ENCODE measurements at places on chromosomes 2 and 18.
A peak's percentile ranks its signal among the peaks of the same experiment; 100 is the strongest.

DNA sequence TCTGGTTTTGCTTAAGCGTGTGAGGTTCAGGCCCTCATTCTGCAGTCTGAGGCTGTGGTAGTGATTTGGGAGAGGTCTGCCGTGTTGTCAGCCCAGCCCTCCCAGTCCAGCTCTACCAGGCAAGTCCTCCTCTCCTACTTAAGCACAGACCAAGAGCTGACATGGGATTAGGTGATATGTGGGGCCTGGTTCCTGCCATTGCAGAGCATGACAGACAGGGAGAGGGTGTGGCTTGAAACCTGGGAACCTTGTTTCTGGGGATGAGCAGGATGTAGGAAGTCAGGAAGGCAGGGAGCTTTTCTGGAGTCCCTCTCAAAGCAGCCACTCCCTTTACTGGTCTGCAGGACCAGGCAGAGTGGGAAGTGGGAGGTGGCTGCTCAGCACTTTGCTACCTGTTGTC is 38.6 kb downstream of the PTPRM start:
- no peak for DNase-seq

DNA sequence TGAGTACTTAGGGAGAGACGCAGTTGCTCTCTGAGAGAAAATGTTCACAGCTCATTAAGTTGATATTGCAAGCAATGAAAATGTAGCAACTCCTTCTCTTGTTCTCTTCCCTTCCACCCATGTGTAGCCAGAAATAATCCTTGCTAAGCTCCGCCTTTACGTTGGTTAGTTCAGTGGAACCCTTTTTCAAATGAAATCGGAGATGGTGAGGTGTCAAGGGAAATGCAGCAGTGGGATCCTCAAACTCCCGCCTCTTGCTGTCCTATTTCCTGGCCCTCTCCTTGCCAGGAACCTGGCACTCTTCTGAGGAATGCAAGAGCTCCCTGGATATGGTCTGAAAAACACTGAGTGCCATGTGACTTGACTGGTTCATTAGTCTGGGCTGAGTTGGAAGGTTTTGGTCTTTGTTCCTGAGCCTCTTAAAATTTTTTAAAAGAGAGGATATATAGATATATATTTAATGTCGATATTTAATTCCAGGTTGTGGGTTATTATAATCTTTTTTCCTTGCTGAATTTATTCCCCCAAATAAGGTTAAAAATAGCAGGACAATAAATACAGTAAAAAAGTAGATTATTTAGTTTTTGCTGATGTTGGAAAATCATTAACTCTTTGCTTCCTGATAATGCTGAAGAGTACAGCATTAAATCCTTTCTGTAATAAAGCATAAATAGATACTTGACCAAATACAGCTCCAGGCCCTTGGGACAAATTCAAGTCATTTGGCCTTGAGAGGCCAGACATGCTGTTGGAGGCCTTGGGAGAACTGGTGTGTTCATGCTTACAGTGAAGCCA is 116.2 kb downstream of the EML6 start:
- DNase-seq: no peak

GRCh38 chr2:128504246-128505149 is 185.8 kb upstream of the HS6ST1 start:
- DNase-seq: no peak

DNA sequence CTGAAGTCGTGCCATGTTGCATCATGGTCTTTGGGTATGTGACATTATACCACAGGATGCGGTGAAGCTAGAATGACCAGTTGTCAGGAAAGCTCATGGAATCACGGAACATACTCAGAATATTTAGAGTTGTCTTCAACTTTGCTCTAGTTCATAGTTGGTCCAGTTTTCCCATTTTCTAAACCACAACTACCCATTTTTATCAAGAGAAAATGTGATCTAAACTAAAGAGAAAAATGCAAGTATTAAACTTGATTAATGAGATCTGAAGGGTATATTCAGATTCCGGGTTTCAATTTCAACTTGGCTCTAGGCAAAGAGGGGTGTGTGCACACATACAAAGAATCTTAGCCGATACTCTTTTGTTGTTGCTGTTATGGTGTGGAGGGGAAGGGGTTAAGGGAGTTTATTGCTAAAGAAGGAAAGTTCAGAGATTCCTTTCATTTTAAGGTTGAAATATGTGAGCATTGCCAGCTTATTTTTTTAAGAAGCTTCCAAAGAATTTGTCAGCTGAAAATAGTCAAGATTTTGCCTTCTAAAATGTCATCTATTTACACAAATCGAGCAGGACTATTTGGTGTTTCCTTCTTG is 516.6 kb upstream of the ZEB2 start:
- no peak for DNase-seq

DNA sequence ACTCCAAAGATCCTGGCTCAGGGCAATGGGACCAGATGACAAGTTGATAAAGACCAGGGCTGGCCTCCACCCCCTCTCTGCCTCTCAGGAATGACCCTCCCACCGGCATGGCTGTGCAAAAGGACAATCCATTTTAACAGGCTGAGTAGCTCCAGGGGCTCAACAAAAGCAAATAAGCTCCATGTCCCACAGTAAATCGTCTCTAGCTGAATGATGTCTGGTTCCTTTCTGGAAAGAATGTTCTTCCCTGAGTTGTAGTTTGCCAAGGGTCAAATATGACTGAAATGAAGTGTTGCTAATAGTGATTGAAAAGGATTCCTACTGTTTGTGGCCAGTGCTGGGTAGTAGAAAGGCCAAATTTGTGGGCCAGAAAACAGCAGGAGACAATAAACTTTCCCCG is 434.4 kb upstream of the ETAA1 start:
- no peak for DNase-seq

GRCh38 chr18:45793264-45793965 is 32.1 kb upstream of the SIGLEC15 start:
- no peak for DNase-seq

- DNase-seq: no peak
Observed at GRCh38 chr2:43233218-43234212, 7.1 kb upstream of the ZFP36L2 start.

DNA sequence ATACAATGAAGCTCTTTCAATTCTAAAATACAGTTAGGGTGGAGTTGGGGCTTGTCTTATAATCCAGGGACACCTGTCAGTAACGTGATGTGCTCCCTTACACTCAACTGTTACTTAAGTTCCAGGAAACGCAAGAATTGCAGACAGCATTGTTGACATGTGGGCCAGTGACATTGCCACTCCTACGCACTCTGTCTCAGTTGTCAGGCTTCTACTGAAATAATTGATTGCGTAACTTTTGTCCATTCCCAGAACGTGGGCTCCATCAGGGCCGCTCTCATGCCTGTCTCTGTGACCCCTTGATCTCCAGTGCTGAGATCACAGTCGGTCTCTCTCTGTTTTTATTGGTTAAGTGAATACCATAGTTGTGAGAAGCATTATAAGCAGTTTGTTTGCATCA is 487.8 kb downstream of the GALR1 start:
- DNase-seq: no peak

DNA sequence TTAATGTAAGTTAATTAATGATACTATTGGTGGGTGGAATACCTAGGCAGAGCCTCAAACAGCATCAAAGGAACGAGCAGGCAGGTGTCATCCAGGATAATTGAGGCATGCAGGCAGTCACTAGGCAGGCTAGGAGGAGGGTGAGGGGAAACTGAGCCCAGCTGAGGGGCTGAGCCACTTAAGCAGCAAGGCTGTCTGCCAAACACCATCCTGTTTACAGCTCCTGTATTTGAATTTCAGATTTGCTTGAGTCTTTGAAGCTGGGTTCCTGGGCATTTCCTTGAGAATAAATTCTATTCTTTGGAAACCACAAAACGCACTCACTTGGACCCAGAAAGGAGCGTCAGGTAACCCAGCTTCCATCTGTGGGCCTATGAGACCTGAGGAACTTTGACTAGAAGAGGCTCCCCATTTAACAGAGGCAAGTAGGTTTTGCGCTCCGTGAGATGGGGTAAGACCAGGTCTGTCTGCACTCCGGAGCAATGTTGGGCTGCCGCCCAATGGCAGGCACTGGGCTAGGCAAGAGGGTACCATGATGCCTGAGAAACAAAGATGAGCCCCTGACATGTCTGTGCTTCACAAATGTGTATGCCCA is 2.0 kb downstream of the EDAR start:
- DNase-seq: no peak

- no peak for DNase-seq
Observed at GRCh38 chr2:37869771-37870170, 55.3 kb upstream of the RMDN2 start.

DNA sequence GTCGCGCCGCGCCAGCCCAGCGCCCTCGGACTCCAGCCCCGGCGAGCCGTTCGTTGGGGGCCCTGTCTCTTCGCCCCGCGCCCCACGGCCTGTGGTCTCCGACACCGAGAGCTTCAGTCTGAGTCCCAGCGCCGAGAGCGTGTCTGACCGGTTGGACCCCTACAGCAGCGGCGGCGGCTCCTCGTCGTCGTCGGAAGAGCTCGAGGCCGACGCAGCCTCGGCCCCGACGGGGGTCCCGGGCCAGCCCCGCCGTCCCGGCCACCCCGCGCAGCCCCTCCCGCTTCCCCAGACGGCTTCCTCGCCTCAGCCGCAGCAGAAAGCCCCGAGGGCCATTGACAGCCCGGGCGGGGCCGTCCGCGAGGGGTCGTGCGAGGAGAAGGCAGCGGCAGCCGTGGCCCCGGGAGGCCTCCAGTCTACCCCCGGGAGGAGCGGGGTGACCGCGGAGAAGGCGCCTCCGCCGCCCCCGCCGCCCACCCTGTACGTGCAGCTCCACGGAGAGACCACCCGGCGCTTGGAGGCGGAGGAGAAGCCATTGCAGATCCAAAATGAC is 1.4 kb downstream of the PHLPP1 start:
- peak; percentile 25 for DNase-seq

GRCh38 chr18:55038162-55038561 is 78.9 kb upstream of the CCDC68 start:
- DNase-seq: no peak

DNA sequence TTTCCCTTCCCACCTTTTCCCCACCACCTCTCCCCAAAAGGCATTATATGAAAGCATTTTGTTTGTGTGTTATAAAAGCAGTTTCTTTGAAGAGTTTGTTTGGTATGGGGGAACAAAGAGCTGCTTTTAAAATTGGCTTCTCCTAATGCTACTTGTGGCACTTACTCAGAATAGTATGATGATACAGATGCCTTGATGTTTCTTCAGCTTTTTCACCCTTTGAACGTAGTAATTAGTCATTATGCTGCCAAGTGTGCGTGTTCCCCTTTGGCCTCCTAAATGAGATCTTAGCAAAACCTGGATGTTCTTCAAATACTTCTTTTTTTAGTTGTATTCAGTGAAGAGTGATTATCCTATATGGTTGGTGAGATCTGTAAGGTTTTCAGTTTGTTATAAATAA is 183.4 kb downstream of the PTGR3 start:
- no peak for DNase-seq

GRCh38 chr2:223994562-223995162 is 37.4 kb downstream of the MRPL44 start:
- DNase-seq: no peak

- no peak for DNase-seq
Observed at GRCh38 chr2:239689410-239689809, 288.6 kb upstream of the HDAC4 start.

DNA sequence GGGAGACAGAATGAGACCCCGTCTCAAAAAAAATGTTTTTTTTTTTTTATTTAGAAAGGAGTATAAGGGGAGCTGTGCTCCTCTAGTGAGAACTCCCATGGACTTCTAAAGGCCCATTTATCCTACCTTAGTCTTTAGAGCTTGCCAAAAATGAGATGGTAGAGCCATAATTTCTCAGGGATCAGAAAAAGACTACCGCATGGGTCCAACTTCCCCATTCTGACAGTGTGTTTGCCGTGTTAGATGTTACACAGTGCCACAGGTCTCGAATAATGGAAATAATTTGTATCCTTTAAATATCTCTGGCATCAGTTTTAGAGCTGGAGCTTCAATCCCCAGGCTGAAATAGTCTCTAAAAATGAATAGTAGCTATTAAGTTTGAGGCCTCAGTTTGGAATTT is 6.0 kb upstream of the SLC39A10 start:
- DNase-seq: no peak

GRCh38 chr18:73793386-73793785 is 354.2 kb downstream of the FBXO15 start:
- no peak for DNase-seq

- no peak for DNase-seq
Observed at GRCh38 chr2:102185347-102185746, 1.5 kb upstream of the IL1RL2 start.

- no peak for DNase-seq
Observed at GRCh38 chr18:52652391-52652790, 312.4 kb downstream of the DCC start.

GRCh38 chr18:34913837-34914661 is 127.2 kb upstream of the MAPRE2 start:
- no peak for DNase-seq

- DNase-seq: no peak
Observed at GRCh38 chr2:152227969-152228592, 52.5 kb upstream of the STAM2 start.

DNA sequence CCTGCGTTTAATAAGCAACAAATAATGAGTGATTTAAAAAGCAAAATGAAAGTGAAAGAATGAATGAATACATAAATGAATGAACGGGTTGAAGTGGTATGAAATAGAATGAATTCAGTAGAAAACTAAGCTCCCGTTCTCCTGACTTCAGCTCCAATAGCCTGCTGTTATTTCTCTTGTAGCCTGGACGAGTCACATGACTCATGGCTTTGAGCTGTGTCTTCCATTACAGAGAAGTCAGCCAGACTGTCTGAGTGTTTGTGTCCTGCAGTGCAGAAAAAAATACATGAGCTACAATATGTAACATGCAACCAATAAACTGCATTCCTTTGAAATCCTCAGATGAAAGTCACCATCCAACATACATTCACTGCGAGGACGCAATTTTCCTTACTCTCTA is 21.2 kb downstream of the SCG2 start:
- no peak for DNase-seq

DNA sequence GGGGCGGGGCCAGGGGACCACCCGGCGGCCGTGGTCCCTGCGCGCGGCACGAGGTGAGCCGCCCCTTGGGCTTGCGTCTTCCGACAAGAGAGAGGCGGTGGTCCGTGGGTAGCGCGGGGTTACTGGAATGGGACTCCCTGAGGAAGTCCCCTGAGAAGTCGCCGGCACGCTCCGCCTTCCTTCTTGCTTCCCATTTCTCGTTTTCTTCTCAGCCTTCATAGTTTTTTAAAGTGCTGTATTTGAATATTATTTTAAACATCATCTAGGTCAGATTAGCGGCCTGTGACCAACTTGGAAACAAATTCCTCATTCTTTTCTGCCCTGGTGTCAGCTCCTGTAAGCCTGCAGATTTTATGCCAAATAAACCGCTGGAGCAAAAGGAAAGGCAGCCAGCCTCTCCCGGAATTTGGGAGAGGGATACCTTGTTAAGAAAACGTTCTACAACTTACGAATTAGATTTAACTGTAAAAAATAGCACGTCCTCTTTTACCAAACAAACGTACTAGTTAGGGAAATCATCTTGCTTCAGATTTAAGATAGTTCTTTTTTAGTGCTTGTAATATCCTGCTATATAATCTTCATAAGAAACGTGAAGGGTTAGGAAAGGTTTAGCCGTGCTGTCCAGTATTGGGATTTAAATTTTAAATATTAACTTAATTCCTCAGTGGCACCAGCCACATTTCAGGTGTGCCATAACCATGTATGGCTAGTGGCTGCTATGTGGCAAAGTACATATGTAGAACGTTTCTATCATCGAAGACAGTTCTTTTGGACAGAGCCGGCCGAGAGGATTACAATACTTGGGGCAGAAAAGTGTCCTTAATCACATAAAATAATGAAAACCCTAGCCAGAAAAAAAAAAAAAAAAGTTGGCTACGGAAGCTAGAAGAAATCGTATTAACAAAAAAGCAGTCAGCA is 628 bp upstream of the PTPN2 start:
- DNase-seq: no peak
